ENCODE measurements at places on chromosomes 5 and 9. TPM values are rescaled to one million over a fixed set of nuclear protein-coding genes. Genes with fewer than 3 reads are reported as not detected.

DNA sequence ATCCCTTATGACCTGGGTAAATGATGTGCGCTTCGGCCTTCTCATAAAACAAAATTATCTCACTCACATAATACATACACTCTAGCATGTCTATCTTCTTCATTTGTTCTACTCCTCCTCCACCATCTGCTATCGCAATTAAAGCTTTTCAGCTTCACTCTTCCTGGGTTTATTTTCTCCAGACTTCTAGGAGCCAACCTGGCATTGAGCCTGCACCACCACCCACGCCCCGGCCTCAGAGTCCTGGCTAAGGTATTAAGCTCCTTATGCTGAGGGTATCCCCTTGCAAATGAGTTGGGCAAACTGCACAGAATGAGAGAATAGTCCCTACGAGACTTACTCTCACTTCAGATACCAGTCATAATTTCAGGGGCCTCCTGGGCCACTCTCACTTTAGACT, 236.1 kb upstream of the CDH12 start:
- DNase-seq, result no peak

- no peak for DNase-seq
These were observed 225.1 kb downstream of the DCP2 start for GRCh38 chr5:113201715-113202114.

GRCh38 chr9:131554843-131555351, 9.6 kb downstream of the PRRT1B start:
- peak; percentile 71 for DNase-seq

DNA sequence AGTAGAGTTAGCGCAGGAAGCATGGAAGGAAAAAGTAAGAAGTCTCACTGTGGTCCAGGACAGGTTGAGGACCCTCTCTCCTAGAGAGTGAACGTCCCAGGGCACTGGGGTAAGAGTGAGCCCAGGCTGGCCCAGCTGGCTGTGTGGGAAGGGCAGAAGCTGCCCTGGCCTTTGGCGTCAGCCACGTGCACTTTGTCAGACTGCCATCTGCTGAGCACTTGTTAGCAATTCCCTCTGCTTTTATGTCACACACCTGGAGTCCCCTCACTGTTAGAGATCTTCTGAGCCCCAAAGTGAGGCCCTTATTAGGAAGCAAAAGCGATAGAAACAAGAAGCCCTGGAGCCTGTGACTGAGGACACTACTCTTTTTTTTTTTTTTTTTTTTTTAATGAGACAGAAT, 79.1 kb downstream of the UGCG start:
- no peak for DNase-seq

DNA sequence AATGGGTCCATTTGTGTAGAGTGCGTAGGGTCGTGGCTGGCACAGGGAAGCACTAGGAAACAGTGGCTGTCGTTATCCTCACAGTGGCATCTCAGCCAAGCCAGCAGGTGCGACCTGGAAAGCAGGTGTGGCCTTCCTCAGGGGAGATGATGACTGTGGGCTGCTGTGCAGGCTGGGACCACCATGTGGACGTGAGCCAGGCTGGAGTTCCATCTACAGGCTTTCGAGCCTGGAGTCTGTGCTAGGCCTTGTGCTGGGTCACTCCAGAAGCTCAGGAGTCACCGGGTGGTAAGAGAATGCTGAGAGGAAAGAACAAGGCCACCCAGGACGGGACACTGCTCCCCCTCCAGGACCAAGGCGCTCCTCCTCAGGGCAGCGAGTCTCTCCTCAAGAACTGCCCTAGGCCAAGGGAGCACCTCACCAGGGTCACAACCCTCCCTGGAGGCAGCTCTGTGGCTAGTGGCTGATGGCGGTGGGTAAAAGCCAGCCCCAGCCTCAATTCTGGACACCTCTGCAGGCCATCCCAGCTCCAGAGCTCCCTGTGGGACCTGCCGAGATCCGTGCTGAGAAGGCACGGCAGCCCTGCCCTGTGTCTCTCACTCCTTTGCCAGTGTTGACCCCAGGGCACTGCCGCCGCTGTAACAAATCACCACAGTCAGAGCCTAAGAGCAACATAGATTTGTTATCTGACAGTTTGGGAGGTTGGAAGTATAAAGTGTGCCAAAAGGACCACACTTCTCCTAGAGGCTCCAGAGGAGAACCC, 36.0 kb downstream of the WHRN start:
- no peak for DNase-seq

DNA sequence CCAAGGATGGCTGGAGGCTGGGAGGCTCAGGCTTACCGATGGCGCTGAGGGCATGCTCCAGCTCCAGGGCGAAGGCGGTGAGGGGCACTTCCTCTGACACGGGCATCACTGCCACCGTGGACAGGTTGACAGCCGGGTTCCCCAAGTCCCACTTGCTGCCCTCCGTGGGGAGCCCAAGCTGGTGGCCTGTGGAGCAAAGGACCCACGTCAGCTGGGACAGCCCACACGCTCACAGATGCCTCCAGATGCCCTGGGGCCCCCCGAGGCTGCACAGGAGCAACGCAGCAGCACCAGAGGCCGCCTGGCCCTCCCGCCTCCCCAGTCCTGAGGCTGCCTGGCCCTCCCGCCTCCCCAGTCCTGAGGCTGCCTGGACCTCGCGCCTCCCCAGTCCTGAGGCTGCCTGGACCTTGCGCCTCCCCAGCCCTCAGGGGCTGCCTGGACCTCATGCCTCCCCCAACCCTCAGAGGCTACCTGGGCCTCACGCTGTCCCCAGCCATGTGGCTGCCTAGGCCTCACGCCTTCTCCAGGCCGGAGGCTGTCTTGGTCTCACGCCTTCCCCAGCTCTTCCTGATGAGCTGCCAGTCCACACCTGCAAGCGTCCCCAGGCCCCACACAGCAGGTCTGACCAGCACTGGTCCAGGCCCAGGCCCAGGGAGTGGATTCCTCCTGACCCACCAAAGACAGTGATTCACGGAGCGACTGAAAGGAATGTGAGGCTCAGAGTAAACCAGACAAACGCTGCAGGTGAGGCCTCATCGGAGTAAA, 25.6 kb upstream of the NSMF start:
- peak; percentile 70 for DNase-seq

DNA sequence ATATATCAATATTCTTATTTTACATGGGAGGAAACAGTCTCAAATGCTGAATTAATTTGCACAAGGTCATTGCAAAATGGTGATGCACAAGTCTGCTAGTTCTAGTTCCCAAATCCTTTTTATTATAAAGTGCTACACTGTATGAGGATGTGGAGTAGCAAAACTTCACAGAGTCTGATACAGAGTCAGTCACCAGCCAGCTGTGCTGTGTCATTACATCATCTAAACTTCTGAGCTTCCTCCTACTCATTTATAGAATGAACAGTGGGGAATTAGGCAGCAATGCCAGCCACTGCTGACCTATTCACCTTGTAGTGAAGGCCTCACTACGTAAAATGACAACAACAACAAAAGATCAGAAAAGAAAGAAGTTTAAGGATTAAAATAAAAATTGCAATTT, 357.8 kb downstream of the TMEM167A start:
- peak; percentile 51 for DNase-seq

LNPEP gene
- 44.9 TPM for total RNA-seq

SPATA6L gene
- total RNA-seq, result 0.72 TPM

LHFPL2 gene
- 63.6 TPM for total RNA-seq
